ENCODE measurements at places on chromosomes 16 and 17.

- peak; percentile 18 for DNase-seq
These were observed 29.4 kb upstream of the MLKL start for GRCh38 chr16:74729783-74730683.

DNA sequence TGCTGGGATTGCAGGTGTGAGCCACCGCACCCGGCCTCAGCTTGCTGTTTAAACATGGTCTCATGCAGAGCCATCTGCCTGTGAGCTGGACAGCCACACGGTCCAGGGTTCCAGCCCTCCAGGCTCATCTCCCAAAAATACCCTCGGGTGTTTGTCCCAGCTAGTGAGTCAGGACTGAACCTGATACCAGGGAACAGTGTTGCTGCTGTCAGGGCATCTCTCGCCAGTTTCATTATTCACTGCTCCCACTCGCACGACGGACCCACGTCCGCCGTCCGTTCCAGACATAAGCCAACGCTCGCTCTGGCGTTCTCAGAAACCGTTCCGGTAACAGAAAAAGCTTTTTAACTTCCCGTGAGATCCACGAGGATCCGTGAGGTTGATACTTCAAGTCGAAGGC lies 77.6 kb downstream of the NXN start:
- no peak for DNase-seq

GRCh38 chr17:64107500-64108236 lies 22.3 kb downstream of the ERN1 start:
- DNase-seq = no peak

- no peak for DNase-seq
These were observed 28.5 kb upstream of the EFCAB13 start for GRCh38 chr17:47295037-47295873.

GRCh38 chr16:30615358-30616091 lies 5.3 kb upstream of the ZNF689 start:
- peak; percentile 42 for DNase-seq

GRCh38 chr16:79918916-79919315 lies 318.4 kb upstream of the MAF start:
- DNase-seq = no peak

GRCh38 chr17:1574697-1575471 lies 12.3 kb upstream of the PITPNA start:
- DNase-seq = no peak

DNA sequence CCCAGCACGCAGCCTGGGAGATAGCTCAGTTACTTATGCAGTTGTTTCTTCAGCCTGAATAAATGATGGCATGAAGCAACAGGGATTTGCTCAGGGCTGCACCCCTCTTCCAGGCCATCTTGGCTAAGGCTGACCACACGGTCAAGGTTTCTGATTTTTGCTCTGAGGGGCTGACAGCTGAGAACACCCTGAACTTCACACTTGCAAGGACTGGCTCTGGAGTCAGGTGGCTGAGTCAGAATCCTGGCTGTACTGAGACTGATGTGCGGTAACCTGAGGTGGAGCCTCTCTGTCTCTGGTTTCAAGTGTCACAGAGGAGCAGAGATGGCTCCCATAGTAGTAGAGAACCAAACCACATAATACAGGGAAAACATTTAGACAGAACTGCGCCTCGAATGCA lies 4.8 kb downstream of the MTHFSD start:
- no peak for DNase-seq

DNA sequence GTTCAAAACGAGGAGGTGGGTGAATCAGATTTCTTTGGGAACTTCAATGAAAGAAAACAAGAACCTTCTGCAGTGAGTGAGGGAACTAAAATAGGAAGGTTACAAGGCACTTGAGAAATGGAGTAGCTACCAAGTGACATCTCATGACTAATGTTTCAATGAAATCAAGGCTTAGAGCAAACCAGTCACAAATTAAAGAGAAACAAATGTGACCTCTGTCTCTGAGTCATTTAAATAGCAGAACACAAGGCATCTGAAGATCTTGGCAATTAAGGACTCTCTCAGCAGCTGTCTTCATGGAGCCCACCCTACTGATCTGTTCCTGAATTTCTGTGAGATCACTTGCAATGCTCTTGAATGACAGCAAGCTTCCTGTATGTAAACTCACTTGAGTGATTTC lies 109.5 kb downstream of the CDH11 start:
- no peak for DNase-seq
